Stimulated activated CD4-positive, alpha-beta T cell treated with anti-CD3 and anti-CD28 coated beads, Interleukin-1b, Interleukin-23, amount 100 ng/mL, for 48 hours (primary cell): ENCODE measurements at places on chromosomes 1 and 21.

GRCh38 chr21:42592156-42592820, 61.1 kb upstream of the PDE9A start:
- no peak for DNase-seq

GRCh38 chr1:64505944-64506655, 36.2 kb downstream of the CACHD1 start:
- DNase-seq: peak; percentile 5

DNA sequence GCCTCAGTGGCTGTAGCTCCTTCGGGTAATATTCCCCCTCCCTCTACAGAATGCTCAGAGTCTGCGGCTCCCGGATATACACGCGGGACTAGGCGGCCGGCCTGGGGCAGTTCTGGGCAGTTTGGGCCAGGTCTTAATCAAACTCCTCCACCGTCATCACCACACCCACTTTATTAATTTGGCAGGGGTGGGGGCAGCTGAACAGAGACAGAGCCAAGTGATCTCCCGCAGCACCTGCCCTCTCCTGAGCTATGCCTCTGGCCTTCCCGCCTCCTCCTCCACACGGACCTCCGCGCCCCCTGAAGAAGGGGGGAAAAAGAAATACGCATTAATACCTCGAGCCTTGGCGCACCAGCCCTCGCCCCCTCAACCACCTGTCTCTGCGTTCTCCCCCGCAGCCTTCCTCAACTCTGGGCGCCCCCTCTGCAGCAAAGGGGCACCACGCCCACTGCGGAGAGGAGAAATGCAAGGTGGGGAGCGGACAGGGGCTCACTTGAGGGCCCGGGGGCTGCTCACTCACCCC, 42.6 kb downstream of the CD34 start:
- no peak for DNase-seq

DNA sequence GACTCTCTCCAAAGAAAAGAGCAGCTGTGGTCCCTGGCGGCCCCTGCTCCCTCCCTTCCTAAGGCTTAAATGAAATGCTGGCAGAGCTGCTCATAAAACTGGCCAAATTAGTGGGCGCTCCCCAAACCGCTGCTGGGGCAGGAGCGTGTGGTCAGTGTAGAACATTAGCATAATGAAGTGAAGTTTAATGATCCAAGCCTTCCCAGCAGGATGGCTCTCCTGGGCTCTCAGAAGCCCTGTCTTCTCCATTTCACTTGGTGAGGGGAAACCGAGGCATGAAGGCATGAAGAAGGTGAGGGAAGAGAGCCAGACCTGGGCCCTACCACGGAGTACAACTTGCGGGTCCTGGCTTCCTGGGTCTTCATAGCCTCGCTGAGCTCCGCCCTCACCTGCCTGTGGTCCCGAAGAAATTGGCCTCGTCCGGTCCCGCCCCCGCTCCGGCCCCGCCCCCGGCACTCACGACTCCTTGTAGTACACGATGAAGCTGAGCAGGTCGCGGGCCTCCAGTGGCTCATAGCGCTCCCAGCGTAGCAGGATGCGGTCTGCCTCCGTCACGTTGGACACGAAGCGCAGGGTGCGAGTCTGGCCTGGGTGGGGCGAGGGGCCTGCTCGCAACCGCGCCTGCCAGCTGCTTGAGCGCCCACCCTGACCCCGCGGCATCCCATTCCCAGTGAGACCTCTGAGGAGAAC, 10.3 kb downstream of the INSRR start:
- DNase-seq: peak; percentile 75
